ENCODE measurements at places on chromosomes 1 and 21.

DNA sequence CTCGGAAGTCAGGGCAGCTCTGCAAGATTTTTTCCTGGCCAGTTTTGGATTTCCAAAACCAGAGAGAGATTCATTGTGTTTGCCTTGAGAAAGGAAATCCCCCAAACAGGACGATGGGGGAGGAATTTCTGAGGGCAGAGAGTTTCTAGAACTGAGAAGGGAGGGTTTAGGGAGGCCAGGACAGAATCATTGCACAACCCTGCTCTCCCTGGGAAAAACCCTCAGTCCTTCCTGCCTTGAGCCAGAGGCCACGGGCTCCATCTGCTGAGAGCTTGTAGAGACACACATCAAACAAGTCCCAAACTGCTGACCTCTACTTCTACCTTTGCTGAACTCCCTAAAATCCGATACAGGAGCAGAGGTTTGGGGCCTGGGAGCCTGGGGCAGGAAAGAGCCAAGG lies 99.7 kb downstream of the NMNAT2 start:
- no peak for DNase-seq

DNA sequence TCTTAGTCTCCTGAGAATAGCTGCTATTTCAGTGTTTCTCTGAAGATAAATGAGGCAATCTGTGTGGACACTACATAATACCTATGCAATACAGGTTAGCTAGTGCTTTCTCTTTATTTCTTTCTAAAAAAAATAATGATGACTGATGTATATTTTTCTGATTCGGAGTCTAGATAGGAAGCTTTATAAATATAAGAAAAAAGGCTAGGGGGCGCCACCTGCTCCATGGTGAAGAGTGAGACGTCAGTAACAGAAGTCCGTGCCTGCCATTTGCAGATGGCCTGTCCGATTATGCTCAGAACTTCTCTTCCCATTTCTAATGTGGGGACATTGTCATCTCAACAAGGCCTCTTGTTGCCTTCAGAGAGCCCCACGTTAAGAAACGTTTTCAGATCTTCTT lies 26.4 kb downstream of the QSOX1 start:
- DNase-seq = no peak

GRCh38 chr1:175033953-175034352 lies 10.7 kb upstream of the MRPS14 start:
- DNase-seq = no peak

DNA sequence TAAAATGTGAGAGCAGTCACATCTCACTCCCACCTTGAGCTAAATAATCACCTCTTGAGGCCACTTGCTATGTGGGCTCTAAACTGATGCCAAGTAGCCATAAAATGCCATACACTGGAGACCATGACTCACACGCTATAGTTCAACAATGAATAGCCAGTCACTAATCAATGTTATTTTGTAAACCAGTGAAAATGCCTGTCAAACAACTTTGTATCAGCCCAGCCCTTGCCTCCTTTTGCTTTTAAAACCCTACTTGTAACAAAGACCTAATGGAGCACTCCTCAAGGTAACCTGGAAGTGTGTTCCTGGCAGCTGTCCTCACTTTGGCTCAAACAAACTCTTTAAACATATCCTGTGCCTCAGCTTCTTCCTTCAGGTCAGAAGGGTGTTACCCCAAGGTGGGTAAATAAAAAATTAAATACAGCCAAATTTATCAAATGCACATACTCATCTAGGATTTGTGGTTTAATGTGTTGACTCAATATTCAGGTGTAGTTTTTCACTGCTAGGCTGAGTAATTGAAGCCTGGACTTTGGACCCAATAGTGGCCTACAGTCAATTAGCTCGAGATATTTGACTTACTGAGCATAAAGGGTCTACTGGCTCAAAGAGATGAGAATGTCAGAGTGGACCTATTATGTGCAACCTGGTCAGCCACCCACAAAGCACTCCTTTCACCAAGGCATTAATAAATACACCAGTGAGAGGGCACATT lies 154.3 kb downstream of the COQ8A start:
- DNase-seq = no peak

DNA sequence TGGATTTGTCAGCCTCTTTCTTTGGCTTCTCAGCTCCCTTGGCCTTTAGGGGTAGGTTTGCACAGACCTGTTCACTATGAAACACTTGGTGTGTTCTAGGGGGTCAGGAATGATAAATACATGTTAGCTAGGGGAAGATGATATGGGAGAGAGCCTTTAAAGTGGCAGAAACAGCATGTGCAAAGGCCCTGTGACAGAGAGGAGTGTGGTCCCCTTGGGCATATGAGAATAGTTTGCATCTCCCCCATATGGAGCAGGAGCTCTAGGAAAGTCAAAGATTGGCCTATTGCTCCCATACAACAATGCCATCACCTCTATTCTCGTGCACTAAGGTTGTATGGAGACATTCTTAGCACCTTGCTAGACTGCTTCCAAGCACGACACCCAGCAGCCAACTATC lies 10.7 kb upstream of the NTPCR start:
- no peak for DNase-seq

DNA sequence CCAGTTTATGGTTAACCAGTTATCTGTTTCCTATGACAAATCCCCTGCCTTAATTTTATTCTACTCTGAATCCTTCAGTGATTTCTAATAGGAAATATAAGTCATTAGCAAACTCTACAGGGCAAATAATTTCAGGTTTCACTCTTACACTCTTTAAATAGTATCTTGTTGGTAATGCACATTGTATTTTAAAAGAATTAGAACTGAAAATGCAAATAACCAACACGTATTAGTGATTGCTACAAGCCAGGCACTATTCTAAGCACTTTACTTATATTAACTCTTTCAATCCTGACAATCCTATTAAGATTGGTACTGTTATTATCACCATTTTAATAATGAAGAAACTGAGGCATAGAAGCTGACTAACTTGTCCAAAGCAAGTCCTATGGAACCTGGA lies 48.3 kb upstream of the LHX8 start:
- DNase-seq = no peak

DNA sequence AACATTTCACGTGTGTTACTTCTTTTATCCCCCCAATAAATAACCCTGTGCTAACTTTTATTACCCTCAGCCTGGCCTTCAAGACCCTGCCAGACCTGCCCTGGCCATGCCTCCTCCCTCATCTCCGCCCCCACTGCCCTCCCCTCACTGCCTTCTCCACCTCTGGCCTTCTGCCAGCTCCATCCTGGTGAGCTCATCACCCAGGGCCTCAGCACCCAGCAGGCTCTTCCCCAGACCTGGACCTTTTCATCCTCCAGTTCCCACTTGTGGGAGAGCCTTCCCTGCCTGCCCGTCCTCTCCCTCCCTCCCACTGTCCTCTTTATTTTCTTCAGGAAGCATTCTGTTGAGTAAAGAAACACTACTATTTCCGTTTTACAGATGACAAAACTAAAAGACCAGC lies 72.0 kb downstream of the SLC66A1 start:
- DNase-seq = no peak

- no peak for DNase-seq
Measured at GRCh38 chr1:241423541-241424479, 66.8 kb upstream of the RGS7 start.

DNA sequence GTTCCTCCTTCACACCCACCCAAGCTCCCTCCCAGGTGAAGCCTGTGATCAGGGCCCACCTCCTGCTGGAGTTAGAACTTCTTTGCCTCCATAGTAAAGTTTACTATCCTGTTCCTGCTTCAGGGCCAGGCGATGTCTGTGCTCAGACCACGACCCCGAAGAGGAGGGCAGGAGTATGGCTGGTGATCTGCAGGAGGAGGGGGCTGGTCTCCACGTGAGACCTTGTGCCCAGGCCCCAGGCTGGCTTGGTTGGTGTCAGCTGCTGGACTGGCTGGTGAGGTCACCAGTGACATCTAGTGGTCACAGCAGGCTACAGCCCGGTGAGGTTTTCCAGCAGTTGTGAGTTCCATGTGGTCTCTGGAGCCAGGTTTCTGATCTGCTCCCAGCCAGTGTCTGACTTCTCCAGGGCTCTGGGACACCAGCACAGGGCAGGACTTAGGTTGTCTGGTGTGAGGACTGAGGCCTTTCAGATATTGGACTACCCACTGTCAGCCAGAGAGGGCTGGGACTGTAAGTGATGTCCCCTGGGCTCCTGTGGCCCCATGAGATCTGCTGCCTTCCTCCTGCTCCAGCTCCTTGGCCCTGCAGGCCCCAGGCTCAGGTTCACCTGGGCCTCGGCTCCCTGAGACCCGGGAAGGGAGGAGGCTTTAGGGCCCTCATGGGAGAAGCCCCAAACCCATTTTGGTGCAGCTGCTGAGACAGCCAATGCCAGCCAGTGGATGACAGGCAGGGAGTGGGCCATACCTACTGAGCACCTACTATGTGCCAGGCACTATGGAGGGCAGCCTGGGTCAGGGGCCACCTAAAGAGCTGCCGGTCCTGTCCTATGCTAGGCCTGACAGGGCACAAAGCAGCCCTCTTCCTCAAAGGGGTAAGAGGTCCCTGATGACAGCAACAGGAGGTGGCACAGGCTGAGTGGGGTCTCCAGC lies 6.0 kb upstream of the UBL4B start:
- DNase-seq = peak; percentile 32

GRCh38 chr21:45617021-45617921 lies 26.3 kb upstream of the PCBP3 start:
- peak; percentile 4 for DNase-seq

DNA sequence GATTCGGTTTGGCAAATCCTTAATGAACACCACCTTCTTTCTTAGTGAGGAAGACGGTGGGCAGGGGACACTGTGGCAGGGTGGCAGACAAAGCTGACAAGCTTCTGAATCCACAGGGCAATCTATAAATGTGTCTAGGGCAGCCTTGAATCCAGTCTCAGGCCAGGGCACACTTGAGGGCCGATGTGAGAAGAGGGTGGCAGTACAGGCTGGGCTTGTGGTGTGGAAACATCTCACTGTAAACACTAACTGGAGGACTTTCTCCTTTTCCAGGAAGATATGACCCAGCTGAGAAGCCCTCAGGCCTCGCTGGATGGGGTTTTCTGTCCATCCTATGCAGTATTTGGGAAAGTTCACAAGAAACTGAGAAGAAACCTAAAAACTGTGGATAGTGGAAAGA lies 46.5 kb downstream of the PKP1 start:
- DNase-seq = no peak

DNA sequence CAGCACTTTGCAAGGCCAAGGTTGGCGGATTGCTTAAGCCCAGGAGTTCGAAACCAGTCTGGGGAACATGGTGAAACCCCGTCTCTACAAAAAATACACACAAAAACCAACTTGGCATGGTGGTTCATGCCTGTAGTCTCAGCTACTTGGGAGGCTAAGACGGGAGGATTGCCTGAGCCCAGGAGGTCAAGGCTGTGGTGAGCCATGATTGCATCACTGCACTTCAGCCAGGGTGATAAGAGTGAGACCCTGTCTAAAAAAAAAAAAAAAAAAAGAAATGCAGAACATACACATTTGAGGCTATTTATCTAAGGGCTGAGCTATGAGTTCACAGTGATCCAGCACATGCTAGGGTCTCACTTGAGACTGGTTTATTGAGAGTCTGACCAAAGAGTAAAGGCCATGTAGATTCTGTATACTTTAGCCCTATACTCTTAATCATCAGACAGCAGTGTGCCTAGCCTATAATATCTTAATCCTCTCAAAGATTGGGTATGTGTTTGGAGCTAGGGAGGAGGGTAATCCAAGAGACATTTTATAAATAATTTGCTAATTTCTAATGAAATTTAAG lies 23.9 kb downstream of the RNF2 start:
- DNase-seq = no peak

- DNase-seq = peak; percentile 44
Measured at GRCh38 chr21:36135391-36136102, 668 bp downstream of the CBR3 start.

DNA sequence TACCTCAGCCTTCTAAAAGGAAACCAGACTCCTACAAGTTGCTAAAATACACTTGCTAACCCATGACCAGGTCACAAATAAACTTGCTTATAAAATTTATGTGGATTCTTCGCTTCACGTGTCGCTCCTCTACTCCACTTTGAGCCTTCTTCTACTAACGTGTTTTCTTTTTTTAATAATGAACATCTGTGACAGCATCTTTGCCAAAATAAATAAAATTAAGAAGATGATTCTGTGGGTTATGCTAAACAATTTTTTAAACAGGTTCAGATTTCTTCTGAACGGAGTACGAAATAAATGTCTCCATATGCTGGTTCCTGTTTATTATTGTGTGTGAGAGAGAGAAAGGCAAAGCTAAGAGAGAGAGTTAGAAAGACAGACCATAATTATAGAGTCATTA lies 735.8 kb downstream of the LTN1 start:
- no peak for DNase-seq

DNA sequence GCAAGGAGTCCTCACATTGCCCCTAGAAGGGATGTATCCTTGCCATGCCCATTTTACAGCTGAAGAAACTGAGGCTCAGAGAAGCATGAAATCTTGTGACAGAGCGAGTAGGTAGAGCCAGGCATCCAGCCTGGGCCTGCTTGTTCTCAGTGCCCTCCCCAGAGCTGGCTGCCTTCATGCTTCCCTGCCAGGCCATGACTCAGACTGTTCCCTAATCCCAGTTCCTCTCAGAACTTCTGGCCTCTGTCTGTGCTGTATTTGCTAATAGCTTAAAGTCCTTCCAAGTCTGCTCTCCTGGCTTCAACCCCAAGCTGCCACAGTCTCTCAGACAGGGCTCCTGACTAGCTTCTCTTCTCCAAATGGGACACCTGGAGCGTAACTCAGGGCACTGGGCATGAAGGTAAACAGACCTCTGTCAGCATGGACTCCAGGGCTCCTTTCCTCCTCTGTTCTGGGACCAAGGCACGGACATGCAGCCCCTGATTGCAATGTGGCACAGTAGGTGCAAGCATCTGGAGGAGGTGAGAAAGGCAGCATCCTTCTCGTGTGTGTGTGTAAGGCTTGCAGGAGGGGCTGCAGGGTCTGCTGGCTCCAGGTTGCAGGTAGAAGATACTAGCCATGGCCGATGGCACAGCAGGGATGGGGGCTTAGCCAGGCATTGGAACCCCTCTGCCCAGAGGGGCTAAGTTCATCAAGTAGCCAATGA lies 122.7 kb downstream of the HMGB4 start:
- DNase-seq = no peak

GRCh38 chr1:62022382-62022983 lies 172.2 kb upstream of the L1TD1 start:
- no peak for DNase-seq

DNA sequence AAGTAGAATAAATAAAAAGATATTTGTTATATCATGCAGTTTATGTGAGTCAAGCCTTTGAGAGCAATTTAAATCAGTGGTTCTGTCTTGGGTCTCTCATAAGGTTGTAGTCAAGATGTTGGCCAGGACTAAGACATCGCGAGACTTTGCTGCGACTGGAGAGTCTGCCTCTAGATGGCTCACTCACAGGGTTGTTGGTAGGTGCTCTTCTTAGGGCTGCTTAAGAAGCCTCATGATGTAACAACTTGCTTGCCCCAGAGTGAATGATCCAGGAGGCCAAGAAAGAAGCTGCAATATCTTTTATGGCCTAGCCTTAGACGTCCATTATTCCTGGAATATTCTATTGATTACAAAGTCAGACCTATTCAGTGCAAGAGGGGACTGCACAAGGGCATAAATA lies 73.1 kb upstream of the CACHD1 start:
- no peak for DNase-seq

GRCh38 chr1:68346188-68346808 lies 103.5 kb downstream of the RPE65 start:
- DNase-seq = no peak

- DNase-seq = no peak
Measured at GRCh38 chr1:186050360-186050759, 316.2 kb downstream of the HMCN1 start.
